ENCODE measurements at places on chromosomes 3 and 15.

GRCh38 chr3:11539218-11539617 is 104.5 kb downstream of the VGLL4 start:
- DNase-seq, result no peak

DNA sequence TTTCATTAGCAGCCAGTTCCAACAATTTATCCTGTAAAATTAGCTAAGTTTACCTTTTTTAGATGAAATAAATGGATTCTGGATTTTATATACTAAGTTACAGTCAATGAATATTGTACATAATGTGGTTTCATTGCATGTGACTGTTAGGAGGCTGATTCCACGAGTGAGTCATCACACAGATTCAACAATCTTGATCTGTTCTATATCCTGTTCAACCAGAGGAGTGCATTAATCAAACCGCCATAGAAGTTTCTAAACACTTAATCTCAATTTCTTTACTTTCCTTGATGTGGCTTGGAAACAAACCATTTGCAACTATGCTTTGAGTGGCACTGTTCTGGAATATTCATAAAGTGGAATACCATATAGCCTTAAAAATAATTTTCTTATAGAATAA is 15.3 kb downstream of the DNAJC13 start:
- no peak for DNase-seq

DNA sequence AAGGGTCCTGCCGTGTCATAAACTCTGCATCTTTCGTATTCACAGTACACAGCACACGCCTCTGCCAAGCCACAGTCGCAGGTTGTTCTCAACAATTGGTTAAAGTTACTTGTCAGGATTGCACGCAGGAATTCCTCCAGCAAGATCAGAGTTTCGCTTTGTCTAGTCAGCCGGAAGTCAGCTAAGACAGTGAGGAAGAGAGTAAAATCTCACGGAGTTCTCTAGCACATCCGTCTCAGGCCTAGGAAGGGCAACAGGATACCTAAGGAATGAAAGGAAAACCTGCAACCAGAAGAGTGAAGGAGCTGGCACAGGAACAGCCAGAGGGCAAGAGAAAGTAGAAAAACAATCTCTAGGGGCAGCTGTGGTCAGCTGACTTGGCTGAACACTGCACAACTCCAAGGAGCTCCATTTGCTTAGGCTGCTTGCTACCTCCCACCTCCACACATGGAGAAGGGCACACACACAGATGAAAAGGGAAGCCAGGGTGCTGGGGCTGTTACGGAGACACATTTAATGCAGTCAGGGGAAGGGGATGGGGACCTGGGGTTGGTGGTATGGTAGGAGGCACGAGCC is 23.7 kb downstream of the RORA start:
- DNase-seq, result no peak

DNA sequence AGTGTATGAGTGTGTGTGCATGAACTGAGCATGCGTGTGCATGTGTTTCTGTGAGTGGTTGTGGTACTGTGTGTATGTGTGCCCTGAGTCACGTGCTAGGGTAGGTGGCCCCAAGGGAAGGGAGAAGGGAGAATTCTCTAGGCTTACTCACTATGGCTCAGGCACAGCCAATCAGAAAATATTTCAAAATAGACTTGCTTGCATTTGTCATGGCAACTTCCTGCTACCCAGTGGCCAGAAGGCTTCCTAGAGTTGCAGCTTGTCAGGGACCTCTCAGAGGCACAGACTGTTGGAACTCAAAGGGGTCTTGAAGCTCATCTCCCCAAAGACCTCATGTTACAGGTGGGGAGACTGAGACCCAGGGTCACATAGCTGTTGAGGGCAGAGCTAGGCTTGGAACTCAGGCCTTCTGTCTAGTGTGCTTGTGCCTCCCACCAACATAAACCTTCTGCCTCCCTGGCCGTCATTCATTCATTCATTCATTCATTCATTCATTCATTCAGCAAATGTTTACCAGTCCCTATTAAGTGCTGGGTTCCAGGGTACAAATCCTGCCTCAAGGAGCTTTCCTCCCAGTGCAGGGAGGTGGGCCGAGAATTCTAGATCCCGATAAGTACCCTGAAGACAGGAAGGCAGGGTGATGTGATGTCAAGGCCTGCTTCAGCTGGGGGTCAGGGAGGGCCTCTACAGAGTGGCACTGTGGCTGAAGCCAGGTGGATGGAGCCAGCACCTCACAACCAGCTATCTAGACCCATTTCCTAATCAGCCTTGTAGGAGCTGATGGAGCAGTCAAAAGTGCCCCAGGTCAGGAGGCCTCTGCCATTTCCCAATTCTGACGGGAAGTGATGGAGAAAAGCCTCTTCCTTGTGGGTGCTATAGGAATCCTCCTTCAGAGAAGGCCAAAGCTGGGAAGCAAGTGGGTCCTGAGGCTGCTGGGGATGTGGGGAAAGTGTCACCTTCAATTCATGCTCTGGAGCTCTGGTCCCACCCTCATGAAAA is 10.9 kb upstream of the RFT1 start:
- no peak for DNase-seq

GRCh38 chr3:189502676-189503257 is 128.4 kb upstream of the TP63 start:
- no peak for DNase-seq

- DNase-seq, result no peak
Observed at GRCh38 chr3:82707035-82707434, 945.6 kb upstream of the GBE1 start.

DNA sequence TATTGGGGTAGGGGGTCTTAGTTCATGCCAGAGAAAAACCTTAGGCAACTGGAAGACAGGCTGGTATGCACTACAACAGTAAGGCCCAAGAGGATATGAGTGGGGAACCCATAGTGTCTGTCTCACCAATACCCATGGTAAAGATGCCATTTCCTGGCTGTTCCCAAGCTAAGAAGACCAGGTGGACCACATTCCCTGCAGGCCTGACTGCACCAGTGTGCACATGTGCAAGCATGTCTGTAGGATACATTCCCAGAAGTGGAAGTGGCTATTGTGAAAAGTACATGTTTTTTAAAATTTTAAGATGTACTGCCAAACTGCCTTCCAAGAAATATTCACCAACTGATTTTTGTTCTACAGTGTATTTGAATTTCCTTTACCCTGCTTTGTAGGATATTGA is 207.3 kb upstream of the CTNNB1 start:
- DNase-seq, result no peak

- DNase-seq, result no peak
Observed at GRCh38 chr3:119695480-119695879, 7.3 kb upstream of the CFAP91 start.

DNA sequence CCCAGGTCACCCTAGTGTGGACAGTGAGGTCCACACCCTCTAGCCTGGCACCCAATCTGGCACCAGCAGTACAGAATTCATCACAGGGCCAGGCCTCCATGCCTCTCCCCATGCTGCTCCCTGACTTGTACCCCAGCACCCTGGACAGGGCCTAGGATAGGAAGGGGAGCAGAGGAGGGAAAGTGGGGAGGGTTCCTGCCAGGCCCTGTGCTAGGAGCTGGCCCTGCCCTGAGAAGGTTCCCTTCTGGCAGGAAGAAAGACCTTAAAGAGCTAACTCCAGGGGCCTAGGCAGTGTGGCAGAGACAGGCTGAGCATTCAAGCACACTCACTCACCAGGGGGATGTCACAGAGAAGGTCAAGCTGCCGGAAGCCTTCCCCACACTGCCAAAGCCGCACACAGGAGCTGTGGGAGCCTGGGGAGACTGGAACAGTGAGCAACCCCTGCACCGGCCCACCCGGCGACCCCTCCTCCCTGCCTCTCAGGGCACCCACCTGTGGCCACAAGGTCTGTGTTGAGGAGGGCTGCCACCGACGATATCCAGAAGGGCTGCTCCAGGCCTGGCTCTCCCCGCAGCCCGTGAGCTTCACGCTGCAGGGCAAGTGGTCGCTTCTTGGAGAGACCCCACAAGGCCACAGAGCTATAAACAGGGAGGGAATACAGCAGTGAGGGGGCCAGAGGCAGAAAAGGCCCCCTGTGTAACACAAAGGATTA is 7.4 kb downstream of the RRP9 start:
- no peak for DNase-seq

GRCh38 chr3:30611613-30612436 is 5.4 kb downstream of the TGFBR2 start:
- no peak for DNase-seq

DNA sequence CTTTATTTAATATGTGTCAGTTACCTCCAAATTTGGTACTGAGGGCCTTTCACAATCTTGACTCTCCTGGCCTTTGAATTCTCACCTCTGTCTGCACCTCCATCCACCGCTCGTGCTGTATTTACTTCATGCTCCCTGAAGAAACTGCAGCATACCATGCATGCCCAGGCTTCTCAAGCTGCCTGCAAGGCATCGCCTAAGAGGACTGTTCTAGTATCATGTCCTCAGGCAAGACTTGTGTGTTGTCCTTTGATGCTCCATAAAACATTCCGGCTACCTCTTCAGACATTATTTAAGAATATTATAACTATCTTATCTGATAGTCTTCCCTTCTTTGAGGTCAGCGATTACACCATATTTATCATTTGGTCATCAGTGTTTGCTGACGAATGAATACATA is 682.5 kb downstream of the NR2F2 start:
- DNase-seq, result no peak

DNA sequence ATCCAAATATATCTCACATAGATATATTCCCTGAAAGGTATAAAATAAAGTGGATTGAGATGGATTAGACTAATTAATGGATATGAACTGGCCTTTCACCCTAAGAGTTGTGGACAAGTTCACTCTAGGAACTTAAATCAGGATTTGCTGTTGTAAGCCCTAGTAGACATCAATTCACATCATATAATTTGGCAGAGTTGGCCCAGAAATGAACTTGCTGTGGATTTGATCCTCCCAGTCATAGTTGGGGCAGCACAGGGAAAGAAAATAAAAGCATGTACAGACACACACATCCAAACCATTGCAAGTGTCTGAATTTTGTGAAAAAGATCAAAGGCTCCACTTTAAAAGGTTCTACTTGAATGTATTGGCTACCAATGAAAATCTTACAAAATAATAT is 734.7 kb upstream of the NR2F2 start:
- DNase-seq, result no peak

- no peak for DNase-seq
Observed at GRCh38 chr3:71726146-71726545, 944 bp upstream of the EIF4E3 start.

DNA sequence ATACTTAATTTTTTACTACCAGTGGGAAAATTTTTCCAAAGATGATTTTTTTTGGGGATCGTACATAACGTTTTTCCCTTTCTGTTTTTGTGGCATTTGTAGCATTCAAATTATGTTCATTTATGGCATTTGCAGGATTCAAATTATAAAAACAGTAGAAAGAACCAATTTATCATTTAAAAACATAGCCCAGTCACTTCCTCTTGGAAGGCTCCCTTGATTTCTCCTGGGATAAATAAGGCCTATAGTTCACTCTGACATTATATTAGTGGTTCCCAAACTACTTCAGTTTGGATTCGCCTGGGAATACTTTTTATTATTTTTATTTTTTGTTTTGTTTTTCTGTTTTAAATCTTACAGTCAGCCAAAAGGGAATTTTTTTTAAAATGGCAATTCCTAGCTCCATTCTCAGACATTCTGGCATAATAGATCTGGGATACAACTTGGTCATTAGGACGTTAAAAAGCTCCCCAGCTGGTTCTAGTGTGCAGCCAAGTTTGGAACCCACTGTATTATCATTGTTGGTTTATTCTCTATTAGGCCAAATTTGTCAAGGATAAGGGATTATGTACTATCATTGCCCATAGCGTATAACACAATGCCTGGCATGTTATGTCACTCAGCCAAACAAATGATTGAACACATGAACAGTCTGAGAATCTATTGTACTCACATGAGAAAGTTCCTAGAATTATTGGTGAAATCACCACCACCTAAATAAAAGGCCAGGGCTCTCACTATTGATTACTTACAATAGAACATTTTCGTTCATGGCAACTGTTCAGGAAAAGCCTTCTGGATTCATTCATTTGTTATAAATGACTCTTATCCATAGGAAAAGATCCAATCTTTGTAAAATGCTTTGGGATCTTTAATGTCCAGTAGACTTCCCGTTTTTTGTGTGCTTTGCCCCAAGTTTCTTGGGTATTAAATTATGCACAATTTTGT is 28.9 kb downstream of the RARB start:
- no peak for DNase-seq

DNA sequence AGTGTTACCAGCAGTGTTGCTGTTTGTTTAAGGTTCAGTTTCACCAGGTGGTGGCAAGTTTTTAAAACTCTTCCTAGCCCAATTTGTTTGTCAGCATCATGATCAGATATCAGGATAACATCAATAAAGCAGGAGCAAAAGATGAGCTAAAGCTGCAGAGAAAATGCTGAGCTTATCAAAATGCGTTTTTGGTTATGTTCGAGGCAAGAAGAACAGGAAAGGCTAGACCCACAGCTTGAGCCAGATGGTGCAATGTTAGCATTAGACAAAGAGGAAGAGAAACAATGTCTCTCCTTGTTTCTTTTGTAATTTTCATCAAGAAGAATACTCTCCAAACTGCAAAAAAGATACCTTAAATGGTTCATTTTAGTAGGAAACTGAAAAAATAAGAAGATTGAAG is 66.2 kb downstream of the THRB start:
- DNase-seq, result no peak

DNA sequence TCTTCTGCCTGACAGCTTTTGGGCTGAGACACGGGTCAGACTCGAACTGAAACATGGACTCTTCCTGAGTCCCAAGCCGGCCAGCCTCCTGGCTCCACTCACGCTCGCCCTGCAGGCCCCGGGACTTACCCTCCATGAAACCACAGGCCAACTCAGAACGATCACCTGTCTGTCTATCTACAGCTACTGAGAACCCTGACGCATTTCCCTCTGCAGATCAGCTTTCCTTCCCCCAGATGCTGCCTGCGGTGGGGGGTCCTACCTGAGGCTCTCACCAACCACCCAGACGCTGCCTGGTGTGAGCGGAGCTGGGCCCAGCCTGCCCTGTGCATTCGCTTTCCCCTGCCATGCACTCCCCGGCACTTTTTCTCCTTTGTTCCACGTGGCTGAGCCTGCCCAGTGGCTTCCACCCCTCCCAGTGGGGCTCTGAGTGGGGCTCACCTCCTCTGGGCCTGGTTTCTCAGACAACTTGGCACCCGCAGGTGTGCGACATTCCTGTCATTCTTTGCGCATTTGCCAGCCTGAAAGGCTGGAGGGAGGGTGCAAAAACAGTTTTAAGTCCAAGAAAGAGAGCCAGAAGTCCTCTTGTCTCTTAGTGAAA is 60.2 kb downstream of the PLXNA1 start:
- no peak for DNase-seq

- peak; percentile 30 for DNase-seq
Observed at GRCh38 chr3:38117748-38118420, 19.0 kb downstream of the ACAA1 start.

Measured in stimulated activated CD8-positive, alpha-beta memory T cell treated with anti-CD3 and anti-CD28 coated beads, Interleukin-7, amount 100 ng/mL, for 48 hours (primary cell).